ENCODE measurements at places on chromosomes 13 and 19.

- DNase-seq = peak; percentile 63
Observed at GRCh38 chr13:23506807-23507291, 63.4 kb upstream of the TNFRSF19 start.

DNA sequence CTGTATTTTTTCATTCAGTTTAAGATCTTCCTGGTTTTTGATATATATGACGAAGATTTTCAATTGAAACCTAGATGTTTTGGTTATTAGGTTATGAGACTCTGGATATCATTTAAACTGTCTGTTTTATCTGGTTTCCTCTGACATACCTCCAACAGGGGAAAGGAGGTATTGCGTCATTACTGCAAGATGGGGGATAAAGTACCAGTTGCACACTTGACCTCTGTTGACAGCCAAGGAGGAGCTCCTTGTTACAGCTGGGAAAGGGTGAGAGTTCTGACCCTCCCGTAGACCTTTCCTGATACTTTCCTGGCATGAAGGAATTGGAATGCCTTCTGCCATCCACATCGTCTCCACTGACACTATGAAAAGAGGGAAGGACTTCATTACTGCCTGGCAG lies 82.0 kb upstream of the SHISA2 start:
- peak; percentile 1 for DNase-seq

- peak; percentile 43 for DNase-seq
Observed at GRCh38 chr13:49454388-49455006, 10.4 kb downstream of the SETDB2 start.

DNA sequence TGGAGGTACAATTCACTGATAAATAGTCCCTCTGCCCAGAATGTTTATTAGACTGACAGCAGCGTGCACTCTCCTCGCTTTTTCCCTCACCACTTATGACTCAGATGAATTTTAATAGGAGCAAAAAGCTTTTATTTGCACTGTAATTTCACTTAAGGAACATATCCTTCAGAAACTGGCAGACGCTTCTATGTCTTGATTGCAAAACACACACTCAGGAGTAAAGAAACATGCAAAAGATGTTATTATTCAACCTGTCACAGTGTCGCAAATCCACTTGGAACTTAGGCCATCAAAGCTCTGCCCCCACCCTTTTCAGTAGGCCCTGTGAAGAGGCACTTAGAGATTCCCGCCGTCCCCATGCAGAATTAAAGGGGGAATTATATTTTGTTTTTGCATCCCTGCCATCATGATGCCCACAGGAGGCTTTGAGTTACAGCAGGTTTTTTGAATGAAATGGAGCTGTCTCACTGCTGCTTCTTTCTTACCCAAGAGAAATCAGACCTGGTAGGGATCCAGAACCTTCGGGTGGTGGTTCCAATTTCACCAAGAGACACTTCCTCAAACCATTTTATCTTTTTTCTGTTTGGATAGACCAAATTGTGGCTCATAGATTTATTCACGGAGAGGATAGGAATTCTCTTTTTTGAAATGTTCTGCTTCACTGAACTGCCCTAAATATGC lies 74.5 kb downstream of the GGACT start:
- peak; percentile 5 for DNase-seq

DNA sequence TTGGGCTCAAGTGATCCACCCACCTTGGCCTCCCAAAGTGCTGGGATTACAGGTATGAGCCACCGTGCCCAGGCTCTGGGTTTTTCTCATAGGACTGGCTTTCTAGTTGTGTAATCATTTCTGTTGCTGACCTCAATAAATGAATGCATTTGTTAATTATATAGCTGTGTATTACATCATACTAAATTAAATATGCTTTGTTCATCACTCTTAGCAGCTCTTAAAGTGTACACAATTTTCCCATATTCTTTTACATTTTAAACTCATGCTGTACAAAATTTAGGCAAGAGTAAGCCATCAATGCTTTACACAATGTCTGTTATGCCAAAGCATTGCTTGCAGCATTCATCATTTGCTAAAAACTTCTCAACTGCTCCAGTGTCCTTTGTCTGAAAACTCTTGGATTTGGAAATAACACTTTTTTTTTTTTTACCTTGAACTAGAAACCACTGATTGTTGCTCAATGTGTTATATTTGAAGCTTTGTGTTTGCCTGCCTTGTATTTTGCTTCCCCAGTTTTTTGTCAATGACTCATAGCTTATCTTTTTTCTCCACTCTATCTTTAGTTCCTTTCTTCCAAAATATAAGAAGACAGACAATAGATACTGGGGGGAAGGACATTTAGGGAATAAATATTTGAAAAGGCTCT lies 31.4 kb downstream of the CCDC122 start:
- peak; percentile 87 for DNase-seq

Measured in cardiac fibroblast (primary cell).